Upper lobe of left lung (tissue), 6 donors: ENCODE measurements at places on chromosomes 11 and 22.

DNA sequence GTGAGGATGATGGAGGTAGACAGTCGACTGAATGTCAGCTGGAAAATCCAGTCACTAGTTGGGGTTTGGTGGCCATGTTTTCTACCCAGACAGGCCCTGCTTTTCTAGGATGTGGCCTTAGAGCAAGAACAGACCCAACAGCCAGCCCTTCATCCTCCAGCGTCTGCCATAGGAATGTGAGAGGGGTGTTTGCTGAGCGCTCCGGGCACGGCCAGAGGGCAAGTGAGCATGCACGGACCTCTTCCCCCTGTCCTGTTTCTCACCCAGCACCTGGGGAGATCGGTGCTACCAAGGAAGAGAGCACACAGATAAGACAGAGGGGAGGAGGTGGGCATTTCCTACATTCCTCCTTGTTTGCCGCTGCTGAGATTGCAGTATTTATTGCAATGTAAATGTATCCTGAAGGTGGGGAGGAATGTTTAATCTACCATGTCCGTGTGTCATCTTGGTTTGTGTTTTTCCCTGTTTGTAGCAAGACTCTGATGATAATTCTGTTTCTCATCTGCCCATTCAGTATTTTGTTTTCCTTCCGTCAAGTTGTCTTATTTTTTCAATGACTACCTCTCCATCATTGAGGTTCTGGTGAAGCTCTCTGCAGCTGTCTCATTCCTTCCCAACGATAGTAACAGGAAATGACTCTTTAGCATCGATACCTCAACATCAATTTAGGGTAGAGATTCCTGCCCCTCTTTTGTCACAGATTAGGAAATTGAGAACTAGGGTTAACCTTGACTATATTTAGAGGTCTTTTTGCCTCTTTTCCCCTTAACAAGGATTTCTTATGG is 4.9 kb upstream of the ATF4 start:
- DNase-seq = no peak

DNA sequence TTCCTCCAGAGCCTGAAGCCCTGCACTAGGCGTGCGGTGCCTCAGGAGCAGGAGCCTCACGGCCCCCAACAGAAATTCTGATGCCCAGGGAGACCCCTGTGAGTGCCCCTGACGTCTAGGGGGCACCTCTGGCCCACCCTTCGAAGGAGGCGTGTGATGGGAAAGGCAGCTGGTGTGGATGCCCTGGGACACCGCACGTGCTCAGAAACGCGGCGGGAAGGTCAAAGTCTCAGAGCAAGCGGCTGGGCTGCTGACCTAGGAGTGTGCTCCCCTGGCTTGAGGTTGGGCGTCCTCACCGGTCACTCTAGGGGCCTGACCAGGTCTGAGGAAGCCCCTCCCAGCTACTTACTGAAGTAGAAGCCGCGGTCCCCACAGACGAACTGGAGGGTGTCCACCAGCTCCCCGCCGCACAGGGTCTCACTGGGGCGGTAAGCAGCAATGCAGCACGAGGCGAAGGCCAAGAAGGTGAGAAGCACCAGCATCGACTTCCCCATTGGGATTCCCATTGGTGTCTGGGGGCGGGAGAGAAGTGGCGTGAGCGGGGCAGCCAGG is 4.1 kb downstream of the IGF2 start:
- no peak for DNase-seq

GRCh38 chr11:65897020-65897471 is 3.1 kb downstream of the FOSL1 start:
- DNase-seq = no peak

DNA sequence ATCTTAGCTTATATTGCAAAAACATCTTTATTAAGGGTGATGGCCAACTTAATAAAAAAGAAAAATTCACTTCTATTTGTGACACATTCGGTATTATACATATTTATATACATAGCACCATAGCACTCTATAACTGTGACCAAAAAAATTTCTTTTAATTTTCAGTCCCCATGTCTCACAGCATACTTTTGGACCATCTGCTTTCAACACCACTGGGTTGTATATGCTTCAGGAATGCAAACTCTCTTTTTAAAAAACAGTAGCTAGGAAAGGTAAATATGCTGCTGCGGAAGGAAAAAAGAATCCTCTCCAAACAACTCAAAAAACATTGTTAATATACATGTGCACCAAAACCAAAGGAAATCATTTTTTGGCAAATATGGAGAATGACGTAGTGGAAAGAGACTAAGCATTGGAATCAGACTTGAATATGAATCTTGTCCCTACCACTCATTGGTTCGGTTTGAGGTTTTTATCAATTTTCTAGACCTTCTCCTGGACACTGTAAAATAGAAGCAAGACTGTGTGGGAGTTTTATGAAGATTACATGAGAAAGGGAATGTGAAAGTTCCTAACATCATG is 227.9 kb downstream of the BLID start:
- DNase-seq = no peak

- DNase-seq = peak; percentile 94
Observed at GRCh38 chr11:65817835-65818680, 15.7 kb upstream of the SNX32 start.

GRCh38 chr11:27857014-27857413 is 156.8 kb upstream of the BDNF start:
- DNase-seq = no peak

DNA sequence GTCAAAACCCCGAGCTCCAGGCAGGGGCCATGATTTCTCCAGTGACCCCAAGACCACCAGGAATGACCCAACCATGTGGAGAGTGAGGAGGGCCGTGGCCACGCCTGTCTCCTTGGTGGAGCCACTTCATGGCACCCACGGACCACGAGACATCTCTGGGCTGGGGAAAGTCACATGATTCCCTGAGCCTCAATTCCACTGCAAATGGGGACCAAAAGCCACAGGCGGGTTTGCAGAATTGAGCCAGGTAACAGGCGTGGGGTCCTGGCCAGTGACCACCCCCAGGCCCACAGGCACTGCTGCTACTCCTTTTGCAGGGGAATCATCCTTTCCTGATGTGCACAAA is 178.9 kb downstream of the CTTN start:
- no peak for DNase-seq
